ENCODE measurements at places on chromosomes 5 and 9.
A peak's percentile ranks its signal among the peaks of the same experiment; 100 is the strongest.

DNA sequence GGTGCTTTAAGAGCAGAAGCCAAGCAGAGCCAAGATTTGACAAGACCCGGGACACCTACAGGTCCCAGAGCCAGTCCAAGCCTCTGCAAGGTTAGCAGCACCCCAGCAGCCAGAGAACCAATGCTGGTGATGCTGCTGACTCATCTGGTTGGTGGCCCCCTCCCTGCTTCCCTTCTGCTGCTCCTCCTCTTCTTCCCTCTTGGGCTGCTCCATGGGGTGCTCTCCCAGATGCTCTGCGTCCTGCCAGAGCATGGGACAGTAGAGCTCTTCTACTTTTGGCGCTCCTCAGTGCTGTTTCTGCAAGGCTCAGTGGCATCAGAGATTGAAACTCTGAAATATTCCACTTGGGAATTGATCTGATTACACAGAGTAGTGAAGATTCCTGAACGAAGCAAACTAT lies 76.1 kb upstream of the SAP30L start:
- DNase-seq = peak; percentile 50

DNA sequence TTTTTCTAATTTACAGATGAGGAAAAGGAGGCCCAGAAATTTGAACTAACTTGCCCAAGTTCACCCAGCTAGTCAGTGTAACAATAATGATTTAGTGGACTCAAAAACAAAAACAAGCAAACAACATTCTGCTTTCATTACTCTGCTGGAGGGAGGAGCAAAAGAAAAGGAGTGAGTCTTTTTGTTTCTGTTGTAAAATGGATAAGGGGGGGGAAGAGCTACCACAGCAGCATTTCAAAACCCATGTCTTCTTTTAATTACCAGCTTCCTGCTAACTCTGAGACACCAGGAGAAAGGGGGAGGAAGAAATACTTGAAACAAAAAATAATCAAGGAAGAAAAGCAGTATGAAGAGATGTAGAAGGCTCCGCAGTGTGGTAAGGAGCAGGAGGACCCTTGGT lies 39.2 kb upstream of the EQTN start:
- DNase-seq = no peak

DNA sequence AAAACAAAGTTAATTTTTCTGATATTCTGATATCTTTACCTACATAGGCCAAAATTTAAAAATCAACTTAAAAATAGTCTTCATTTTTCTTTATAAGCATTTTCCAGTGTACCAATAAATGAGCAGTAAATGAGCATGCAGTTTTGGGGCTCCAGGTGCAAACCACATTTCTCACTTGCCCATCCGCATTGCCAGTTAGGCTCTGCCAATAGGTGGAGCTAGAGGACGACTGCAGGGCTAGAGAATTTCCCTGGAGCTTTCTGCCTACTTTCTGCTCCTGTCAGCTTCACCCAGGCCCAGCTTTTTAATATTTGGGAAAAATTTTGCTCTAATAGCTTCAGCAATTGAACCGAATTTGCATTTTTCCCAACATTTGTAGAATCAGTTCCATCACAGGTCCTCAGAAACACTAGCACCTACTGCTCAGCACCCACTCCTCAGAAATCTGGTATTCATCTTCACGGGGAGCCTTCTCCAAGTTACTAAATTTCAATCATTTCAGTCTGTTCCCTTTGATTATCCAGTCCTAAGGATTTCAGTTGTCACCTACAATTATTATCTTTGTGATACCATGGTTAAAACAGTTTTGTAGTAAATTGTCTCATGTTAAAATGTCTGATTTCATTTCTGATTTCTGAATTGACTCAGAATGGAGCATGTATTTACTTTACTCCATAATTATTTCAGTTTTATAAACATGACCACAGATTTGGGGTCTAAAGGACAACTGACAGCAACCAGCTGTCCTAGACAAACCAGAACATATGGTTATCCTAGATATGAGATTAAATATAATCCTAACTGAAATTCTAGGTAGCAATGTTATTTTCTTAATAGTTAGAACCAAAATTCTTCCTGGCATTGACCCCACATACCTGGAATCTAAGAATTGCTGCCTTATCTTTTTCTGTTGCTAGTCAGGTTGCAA lies 104.6 kb upstream of the FAM174A start:
- DNase-seq = peak; percentile 18

DNA sequence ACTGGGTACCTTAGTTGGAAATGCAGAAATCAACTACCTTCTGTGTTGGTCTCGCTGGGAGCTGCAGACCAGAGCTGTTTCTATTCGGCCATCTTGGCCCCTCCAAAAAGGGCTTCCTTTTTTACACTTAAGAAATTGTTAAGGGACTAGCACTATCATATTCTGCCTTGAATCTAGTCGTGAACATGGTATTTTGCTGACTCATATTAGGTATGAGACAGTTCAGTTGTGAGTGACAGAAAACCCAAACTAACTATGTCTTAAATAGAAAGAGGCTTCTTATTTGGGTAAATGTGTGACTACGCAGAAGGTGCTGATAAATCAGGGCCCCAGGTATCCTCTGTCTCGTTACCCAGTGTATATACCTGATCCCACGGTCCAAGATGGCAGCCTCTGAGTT lies 298.2 kb downstream of the EDIL3 start:
- DNase-seq = peak; percentile 7

DNA sequence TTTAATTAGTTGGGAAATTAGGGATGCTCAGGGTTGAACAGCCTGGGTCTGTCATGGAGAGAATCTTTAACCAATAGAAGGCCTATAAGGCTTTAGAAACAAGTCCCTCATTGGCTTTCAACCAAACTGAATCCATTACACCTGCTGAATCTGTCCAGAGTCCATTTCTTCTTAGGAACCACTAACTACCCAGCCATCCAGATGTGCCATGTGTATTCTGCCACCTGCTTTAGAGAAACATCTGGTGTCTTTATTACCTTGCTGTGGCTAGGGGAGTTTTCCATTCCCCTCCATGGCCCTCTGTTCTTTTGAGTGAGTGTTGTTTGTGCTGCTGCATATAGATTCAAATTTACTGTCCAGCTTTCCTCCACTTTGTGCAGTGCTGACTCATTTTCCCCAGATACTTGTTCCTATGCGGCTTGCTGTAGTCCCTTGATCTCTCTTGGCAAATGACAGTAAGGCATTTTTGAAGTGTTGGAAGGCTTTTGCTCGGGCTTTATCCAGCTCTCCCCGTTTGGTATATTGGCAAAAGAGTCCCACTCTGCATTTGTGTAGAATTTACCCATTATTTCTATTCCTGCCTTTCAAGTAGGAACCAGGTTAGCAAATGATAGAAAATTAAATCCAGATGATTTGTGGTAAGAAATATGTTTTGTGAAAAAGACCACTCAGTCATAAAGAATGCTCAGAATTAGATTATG lies 54.6 kb downstream of the NLN start:
- peak; percentile 51 for DNase-seq

GRCh38 chr5:153883854-153884611 lies 154.7 kb downstream of the FAM114A2 start:
- DNase-seq = peak; percentile 82

DNA sequence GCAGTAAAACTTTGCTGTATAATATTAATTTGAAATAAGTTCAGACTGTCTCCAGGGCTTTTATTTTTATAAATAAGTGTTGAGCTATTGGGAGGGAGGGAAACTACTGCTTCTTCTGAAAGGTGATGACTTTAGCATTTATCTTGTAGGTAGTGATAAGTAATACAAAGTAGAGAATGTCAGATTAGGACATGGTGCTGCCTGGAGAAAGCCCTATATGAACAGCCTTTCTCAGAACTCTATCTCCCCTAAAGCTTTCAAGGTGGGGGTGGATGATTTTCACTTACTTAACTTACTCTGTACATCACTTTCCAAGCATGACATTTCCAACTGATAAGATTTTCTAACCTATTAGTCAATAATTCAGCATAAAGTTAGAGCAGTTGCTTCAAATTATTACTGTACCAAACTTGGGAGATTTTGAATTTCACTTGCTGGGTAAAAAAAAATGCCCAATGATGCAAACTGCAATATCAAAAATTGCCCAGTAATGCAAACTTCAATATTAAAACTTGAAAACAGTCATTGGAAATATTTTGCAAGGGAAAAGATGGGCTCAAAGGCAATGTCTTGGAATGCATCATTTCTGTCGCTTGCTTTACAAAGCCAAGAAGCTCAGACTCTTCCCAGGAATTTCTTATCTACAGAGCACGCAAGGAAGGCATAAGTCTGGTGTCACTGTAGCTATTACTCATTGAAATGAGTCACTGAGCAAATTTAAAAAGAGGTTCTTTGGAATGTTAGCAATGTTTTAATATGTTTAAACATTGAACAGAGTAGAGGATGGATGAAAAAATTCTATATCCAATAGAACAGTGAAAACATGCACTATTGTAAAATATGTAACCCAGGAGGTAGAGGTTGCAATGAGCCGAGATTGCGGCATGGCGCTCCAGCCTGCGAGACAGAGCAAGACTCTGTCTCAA lies 569.5 kb downstream of the PSAT1 start:
- peak; percentile 97 for DNase-seq

DNA sequence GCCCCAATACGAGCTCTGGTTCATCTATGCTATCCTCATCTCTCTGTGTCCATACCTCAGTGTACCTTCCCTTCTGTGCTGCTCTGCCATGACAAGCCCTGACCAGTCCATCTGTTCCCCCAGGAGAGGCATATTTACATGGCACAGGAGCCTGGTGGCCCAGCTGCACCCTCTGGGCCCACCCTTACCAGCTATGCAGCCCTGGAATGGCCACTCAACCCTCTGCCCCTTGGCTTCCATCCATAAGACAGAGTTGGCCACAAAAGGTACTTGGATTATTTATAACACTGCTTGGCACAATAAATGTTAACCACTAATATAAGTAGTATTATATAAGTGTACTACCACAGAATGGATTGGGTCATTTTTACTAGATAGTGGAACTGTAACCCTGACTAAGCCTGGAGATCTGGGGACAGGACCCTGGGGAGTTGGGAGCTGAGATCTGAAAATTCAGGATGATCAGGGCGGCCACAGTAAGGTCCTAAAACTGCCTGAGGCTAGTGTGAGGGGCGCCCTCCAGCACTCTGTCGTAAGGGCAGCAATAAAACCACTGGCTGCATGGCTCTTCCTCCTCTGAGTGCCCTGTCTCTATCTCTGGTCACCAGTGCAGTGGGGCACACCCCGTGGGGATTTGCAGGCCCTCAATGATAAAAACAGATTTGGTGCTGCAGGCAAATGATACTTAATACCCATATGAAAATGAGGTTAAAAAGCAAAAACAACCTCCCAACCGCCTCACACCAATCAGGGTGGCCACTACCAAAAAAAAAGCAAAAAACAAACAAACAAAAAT lies 65.8 kb downstream of the SEMA4D start:
- no peak for DNase-seq

- DNase-seq = no peak
Observed at GRCh38 chr9:81032831-81033230, 656.5 kb downstream of the TLE1 start.

- DNase-seq = peak; percentile 22
Observed at GRCh38 chr9:503881-504852, 289.5 kb downstream of the DOCK8 start.

DNA sequence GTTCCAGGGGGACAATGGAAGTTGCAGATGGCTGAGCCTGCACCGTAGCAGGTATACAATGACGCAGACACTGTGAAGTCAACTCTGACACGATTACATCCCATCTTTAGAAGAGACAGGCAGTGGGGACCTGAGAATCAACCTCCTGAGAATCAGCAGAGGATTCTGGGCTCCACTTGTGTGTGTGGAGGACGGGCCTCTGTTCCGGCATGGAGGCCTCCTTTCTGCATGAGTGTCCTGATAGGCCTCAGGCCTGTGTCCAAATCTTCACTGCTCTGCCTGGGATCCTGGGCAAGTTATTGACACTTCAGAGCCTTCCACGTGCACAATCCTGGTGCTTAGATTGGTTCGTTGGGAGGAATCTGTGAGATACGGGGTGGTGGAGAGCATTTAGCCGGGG lies 151.2 kb upstream of the COL5A1 start:
- no peak for DNase-seq

DNA sequence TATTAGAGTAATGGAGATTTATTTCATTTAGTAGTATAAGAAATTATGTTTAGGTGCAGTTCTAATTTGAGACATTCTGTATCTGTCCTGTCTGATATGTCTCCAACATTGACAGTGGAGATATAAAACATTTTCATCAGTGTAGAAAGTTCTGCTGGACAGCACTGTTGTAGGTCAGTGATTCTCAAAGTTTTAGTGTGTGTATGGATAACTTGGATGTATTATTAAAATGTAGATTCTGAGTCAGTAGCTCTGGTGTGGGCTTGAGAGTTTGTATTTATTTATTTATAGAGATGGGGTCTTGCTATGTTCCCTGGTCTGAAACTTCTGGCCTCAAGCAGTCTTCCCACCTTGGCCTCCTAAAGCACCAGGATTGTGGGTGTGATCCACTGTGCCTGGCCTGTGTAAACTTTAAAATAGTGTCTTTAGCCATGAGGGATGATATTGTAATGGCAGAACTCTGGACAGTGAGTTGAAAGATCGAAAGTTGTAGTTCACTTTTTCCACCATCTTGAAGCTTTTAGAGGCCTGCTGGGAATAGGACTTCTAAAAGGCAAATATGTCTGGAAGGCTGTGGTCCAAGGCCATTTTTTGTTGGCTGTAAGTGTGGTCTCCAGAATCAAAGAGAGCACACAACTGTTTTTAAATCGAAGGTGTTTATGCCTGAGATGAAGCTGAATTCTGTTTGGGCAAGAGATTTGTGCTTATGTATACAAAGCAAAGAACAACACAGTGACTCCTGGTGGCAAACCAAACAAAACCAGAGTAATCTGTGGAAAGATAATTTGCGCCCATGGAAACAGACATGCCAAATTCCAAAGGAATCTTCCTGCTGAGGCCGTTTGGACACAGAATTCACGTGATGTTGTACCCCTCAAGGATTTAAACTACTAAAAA lies 12.4 kb downstream of the UBAP1 start:
- DNase-seq = peak; percentile 18

GRCh38 chr9:131703697-131704096 lies 36.2 kb downstream of the RAPGEF1 start:
- no peak for DNase-seq

DNA sequence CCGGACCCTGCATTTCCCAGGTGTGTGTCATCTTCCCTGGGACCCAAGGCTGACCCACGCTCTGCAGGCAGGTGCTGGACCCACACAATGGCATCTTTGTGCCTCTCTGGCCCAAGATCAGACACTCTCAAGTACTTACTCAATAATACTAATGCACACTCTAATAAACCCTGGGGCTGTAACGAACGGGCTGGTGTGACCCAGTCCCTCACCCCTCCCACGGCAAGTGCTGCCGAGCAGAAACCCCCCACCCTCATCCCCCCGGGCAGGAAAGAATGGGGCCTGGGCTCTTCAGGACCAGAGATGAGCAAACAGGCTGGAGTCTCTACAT lies 1.1 kb upstream of the OBP2B start:
- no peak for DNase-seq

DNA sequence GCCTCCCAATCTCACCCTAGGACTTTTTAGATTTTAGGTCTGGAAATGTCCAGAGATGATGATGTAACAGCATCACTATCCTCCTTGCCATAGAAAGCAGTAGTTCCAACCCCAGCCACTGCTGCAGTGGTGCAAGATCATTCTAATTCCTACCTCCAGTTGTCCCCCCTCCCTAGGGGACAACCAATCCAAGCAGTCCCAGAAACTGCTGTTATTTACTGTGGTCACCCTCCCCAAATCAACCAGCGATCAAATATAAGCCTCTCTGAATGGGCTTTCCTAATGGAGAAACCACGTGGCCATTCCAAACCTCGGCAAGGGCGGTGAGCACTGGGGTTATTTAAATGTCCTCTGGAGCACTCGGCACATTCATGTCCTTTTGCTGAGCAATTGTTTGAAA lies 159.8 kb downstream of the SLF1 start:
- no peak for DNase-seq
